LoVo (cell line): ENCODE measurements at places on chromosomes 11 and 22.

DNA sequence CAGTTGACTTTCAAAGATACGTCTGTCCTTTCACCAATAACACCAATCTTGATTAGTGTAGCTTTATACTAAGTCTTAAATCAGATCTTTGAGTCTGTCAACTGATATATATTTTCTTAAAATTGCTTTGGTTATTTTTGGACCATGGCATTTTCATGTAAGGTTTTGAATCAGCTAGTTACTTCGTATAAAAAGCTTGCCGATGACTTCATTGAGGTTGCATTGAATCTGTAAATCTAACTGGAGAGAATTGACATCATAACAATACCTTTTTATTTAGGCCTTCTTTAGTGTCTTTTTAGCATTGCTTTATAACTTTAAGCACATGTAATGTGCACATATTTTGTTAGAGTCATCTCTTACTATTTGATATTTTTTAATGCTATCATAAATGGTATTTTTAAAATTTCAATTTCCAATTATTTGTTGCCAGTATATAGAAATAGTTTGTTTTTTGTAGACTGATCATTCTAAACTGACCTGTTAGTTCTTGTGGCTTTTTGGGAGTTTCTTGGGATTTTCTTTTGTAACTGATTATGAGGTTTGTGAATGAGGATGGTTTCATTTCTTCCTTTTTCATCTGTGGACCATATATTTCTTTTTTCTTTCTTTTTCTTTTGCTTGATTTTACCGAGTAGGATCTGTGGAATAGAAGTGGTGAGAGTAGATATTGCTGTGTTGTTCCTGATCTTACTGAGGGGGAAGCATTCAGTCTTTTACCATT is 61.4 kb downstream of the DDX10 start:
- DNase-seq, result no peak

- DNase-seq, result no peak
Measured at GRCh38 chr11:76194872-76195668, 11.2 kb downstream of the WNT11 start.

DNA sequence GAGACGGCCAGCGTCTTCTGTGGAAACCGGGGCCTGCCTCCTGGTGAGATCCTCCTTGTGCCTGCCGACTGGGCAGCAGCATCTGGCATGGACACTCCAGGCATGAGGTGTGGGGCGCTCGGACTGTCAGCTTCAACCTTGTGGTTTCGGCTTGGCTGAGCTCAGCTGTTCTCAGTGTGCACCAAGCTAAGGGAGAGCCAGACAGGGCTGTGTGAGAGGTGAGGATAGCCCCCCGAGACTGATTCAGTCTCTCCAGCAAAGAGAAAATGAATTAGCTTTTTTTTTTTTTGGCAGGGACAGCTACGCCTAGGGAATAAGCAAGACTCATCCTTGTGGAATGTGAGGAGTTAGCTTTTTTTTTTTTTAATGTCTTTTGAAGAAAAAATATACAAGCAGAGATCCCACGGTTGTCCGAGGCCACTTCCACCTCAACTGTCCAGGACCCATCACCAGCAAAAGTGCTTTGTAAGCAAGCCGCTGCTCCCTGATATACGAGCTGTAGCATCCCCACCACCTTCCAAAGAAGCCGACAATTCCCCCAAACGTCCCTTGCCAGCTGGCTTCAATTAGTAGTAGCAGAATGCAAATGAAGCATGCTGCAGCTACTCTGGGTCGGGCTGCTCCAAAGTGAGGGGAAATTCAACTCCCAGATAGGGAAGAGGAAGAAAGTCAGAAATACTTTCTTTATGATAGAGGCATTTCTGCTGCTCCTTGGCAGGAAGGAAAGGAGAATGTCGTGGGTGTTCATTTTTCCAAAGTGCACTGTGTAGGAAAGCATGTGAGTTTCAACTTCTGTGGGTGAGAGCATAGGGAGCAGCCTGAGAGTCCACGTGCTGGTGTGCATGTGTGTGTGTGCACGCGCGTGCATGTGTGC is 9.7 kb upstream of the THY1 start:
- peak; percentile 14 for DNase-seq

DNA sequence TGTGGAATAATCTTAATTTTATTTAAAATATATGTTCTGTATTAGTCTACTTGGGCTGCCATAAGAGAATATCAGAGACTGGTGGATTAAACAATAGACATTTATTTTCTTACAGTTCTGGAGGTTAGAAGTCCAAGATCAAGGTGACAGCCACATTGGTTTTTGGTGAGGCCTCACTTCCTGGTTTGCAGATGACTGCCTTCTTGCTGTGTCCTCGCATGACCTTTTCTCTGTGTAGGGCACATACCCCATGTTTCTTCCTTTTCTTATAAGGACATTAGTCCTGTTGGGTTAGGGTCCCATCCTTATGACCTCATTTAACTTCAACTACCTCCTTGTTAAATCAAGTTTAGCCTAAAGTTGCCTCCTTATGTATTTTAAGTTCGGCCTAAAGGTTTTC is 202.7 kb upstream of the MPPED2 start:
- DNase-seq, result no peak

GRCh38 chr11:73164803-73165540 is 22.9 kb upstream of the FCHSD2 start:
- DNase-seq, result no peak

- DNase-seq, result peak; percentile 55
Measured at GRCh38 chr11:5123802-5124521, 14.2 kb downstream of the OR52A5 start.

DNA sequence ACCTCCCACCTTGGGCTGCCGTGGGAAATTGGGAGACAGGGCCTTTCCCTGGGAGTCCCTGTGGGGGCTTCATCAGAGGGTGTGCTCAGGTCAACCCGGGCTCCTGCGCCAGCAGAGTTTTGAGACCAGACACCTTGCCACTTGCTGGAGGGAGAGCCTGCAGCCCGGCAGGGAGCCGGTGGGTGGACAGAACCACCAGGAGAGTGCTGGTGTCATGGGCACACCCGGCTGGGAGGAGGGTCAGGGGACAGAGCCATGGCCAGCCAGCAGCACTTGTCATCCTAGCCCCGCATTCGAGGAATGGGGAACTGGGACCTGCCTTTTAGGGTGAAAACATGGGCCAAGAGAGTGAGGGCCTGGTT is 209.3 kb downstream of the TBC1D22A start:
- no peak for DNase-seq

- DNase-seq, result peak; percentile 67
Measured at GRCh38 chr11:64204464-64204989, 2.0 kb upstream of the FERMT3 start.

GRCh38 chr11:33160136-33160535 is 1.1 kb downstream of the CSTF3 start:
- no peak for DNase-seq

- DNase-seq, result no peak
Measured at GRCh38 chr11:116891746-116892145, 54.3 kb upstream of the APOA1 start.

DNA sequence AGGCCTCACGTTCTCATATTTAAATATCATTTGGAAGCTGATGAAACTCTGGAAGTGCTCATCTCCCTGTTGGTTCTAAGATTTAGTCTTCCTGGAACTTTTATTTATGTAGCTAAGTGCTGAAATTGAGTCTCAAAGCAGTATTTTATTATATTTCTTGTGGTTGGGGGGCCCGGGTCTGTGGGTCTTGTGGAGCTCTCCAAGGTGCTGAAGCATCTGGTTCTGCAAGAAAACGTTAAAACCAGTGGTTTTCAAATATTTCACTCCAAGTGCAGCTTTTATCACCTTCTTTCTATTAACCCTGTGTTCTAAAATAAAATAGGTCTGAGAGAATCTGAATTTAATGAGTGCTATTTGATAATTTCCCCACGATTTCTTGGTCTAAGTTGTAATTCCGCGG is 1404.8 kb downstream of the TBC1D22A start:
- DNase-seq, result no peak

DNA sequence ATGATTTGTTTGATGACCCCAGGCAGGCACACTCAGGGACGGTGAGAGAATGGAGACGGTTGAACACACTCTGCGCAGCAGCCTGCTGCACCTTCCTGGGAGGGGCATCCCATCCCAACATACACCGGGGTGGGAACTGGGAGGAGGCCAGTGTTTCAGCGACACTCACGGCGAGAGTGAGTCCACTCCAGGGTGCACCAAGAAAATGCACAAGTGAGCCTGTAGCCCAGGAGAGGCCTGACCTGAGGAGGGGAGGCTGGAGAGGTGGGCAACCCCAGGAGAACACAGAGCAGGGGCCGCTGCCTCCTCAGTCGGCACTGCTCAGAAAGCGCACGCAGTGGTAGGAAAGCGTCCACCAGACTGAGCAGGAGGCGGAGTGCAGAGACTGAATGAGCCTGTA is 54.5 kb downstream of the IGF2 start:
- no peak for DNase-seq

GRCh38 chr11:85821636-85822035 is 10.7 kb upstream of the SYTL2 start:
- no peak for DNase-seq

GRCh38 chr22:30432520-30432919 is 7.0 kb downstream of the MTFP1 start:
- no peak for DNase-seq

DNA sequence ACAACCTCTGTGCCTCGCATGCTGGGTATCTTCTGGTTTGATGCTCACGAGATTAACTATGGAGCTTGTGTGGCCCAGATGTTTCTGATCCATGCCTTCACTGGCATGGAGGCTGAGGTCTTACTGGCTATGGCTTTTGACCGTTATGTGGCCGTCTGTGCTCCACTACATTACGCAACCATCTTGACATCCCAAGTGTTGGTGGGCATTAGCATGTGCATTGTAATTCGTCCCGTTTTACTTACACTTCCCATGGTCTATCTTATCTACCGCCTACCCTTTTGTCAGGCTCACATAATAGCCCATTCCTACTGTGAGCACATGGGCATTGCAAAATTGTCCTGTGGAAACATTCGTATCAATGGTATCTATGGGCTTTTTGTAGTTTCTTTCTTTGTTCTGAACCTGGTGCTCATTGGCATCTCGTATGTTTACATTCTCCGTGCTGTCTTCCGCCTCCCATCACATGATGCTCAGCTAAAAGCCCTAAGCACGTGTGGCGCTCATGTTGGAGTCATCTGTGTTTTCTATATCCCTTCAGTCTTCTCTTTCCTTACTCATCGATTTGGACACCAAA is 516 bp downstream of the OR52J3 start:
- no peak for DNase-seq

DNA sequence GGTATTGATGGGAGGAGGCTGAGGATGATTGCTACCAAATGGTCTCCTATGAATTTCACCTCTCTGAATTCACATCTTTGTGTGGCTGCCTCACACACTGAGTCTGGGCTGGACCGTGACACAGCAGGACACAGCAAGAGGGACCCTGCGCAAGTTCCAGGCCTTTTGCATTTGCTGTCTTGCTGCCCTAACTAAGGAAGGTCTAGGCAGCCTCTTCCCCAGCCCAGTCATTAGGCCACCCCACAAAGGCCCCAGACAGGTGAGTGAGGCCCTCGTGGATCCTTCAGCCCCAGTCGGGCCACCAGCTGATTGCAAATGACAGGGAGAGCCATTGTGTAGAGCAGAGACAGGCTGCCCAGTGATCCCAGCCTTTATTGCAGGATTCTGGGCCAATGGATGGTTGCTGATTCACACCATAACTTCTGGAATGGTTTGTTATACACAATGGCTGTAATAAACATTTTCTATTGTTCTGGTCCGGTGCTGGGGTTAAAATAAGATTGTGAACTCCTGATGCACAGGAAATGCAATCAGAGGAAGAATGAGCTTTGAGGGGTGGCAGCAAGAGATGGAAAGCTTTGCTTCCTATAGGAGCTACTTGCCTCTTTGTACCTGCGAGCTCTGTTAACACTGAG is 28.5 kb upstream of the CSNK2A3 start:
- DNase-seq, result no peak

GRCh38 chr11:133844217-133844616 is 1.1 kb downstream of the SPATA19 start:
- DNase-seq, result no peak

DNA sequence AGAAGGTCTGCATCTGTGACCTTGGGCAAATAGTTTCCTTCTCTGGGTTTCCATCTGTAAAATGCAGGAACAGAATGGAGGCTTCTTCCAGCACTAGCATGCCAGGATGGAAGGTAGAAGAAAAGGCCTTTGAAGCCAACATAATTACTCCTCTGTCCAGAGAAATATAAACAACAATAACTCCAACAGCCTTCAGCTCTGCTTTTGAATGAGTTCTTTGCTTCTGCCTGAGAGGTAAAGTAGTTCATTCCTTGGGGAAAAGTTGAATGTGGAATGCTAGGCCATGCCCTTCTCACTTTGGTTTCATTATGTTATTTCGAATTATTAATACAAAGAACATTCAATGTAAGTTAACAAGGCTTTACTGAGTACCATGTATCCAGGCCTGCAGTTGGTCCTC is 61.2 kb upstream of the BLID start:
- no peak for DNase-seq

- no peak for DNase-seq
Measured at GRCh38 chr22:23708270-23708669, 17.5 kb downstream of the RGL4 start.
